Inflammatory macrophage treated with lipopolysaccharide for 4 hours (primary cell): ENCODE measurements at places on chromosomes 12 and 14.

GRCh38 chr12:104676636-104677035 lies 219.9 kb downstream of the CHST11 start:
- no peak for DNase-seq

- DNase-seq, result peak; percentile 57
These were observed 20.0 kb upstream of the FICD start for GRCh38 chr12:108495054-108495453.

DNA sequence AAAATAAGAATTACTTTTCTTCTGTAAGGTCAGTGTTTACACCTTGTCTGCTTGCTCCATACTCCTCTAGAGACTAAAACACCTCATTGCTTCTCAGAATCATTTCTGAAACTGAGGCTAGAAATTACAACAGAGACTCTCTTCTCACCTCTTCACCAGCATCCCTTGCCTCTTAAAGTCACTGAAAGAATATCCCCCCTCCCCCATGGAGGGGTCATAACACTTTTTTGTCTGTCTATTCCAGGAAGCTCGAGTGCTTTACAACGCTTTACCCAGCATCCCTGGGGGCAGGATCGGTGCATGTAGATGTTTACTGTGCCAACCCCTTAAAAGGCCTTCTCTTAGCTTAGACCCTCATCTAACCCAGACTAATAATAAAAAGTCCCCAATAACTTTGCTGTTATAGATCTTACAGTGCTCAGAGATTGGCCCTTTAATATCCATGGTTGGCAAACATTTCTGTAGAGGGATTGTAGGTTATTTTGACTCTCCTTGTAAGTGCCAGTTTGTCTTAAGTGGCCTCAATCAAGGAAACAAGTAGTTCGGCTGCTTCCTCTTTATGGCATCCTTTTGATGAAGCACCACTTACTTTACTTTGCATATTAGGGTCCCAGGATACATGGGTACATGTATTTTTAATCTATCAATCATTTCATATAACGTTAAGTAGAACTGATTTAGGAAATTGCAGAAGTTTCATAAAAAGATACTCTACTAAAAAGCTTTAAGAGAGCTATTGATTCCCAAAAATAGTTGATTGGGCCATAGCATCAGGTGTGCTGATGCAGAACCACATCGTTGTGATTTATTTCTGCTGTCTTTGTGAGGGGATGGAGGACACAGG lies 29.3 kb downstream of the PRKCH start:
- DNase-seq, result no peak

DNA sequence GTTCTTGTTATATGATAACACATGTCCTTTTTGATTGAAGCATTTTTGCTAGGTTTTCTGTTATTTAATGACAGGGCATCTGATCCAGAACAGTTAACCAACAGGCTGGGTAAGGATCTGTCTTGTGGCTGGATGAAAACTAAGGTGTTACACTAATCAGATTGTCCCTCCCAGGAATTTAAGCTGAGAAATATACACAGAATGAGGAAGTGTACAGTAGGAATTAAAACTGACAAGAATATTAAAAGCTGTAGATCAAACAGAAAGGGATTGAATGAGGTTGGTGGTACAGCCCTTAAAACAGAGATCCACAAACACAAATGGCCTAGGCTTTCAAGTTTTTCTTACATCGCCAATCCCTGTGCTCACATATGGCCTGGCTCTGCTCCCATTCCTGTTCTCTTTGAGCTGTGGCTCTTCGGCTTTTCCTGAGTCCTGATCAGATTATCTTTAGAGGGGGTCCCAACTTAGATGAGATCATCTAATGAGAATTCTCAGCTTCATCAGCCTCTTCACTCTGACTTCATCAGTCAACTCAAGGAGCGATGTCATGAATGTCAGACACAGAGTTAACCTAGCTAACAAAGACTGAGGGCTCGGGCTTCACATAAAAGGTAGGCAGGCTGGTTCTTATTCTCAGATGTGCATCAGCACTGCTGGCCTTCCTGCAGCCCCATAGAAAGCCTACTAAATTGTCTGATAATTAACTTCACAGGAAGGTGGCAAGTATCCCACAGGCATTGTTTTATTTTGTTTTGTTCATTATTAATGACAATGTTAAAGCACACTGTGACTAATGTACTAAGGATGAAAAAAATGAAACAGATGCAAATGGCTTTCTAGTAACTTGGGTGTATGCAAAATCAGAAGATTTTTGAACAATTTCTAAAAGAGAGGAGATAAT lies 11.4 kb downstream of the PYGL start:
- DNase-seq, result no peak

DNA sequence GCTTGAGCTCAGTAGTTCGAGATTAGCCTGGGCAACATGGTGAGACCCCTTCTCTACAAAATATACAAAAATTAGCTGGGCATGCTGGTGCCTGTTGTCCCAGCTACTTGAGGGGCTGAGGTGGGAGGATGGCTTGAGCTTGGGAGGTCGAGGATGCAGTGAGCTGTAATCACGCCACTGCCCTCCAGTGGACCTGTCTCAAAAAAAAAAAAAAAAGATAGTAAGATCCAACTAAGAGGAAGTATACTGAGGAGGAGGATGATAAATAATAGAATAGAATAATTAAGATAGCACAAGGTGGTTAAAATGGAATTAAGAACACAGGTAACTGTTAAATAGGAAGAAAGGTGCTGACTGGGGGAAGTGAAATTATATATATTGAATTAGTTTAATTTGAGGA lies 37.0 kb upstream of the BAZ1A start:
- no peak for DNase-seq

GRCh38 chr12:54227376-54227775 lies 38.6 kb upstream of the SMUG1 start:
- no peak for DNase-seq

DNA sequence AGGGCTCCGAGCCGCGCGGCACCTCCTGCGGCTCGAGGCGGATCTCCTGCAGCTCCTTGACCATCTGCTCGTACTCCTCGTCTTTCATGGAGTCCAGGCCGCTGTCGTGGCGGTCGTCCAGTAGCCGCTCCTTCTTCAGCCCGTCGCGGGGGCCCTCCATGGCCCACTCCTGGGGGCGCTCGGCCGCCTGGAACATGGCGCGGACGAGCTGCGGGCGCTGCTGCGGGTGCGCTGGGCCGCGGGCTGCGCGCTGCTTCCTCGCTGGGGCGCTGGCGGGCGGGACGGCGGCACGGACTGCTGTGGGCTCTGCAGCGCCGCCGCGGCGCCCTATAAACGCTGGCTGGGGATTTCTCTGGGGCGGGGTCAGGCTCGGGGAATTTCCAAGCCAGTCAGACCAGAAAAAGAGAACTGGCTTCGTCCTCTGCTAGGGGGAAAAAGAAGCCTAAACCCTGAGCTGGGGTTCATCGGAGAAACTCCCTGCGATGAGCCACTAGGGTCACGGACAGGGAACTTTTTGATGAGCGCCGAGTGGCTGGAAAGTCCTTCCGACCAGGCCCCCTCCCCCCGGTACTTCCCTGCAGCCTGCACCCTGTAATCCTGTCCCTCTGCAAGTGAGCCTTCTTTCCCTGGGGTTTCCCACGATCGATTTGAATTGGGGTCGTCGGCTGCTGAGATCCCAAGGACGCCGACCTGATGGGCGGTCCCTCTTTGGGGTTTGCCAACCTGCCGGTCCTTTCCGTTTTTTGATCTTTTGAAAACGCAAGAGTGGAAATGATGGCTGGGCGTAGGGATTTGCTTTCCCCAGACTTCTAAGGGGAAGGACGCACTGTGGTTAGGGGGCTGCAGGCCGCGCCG lies at the start of gene NFKBIA:
NFKBIA (minus strand) TSS at position 301 of the 855 bp plus-strand sequence; CDS start at position 196, 105 bp downstream.
- peak; percentile 98 for DNase-seq
